GM23248 (cell line): ENCODE measurements at places on chromosomes 12 and 14. TPM values are rescaled to one million over a fixed set of nuclear protein-coding genes. Genes with fewer than 3 reads are reported as not detected.

GRCh38 chr14:73313151-73313550 lies 75.8 kb downstream of the PAPLN start:
- H3K4me3 ChIP-seq = no peak overlapping the region
- H3K27me3 ChIP-seq = no peaks in the 10 kb centered on the region
- no peak for DNase-seq

GRCh38 chr14:91893007-91893406 lies 25.7 kb upstream of the TC2N start:
- 0 out of 2 replicates have a peak overlapping the region, but pooled peaks have one; percentile 20 for H3K27ac ChIP-seq
- H3K36me3 ChIP-seq = peaks cover 20% of the 10 kb centered on the region
- no peaks in the 10 kb centered on the region for H3K27me3 ChIP-seq
- H3K4me3 ChIP-seq = no peak overlapping the region
- H3K4me1 ChIP-seq = peaks cover 25% of the 10 kb centered on the region

DNA sequence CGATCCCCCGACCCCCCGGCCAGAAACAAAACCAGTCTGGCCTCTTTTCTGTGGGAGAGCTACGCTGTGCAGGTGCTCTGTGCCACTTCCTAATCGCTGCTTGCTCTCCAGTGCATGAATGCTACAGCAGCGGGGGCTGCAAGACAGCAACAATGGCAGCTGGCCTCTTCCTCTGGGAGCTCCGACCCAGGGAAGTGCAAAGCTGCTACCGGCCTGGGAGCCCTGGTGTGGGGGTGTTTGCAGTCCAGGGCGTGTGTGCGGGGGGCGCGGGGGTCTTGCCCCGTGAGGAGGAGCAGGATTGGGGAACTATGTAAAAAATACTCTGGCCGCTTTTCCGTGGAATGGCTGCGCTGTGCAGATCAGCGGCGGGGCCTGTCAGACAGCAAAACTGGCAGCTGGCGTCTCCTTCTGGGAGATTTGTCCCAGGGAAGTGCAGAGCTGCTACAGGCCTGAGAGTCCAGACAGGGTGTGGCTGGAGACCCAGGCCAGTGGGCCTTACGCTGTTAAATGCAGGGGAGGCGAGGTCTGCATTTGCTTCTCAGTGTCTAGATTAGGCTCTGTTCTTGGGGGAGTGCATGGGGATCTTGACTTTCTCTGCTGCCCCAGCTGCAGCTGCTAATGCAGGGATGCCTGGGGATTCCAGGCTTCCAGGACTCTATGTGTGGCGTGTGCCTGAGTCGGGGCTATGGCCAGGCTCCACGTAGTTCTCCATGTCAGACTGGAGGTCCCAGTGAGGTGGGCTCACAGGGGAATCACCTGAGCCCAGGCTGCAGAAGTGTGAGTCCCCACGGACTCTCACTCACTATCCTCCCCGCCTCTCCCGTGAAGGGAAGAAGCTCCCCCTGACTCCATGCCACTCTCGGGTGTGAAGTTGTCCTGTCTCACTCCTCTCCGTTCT lies 344.5 kb downstream of the AEBP2 start:
- no peaks in the 10 kb centered on the region for H3K27me3 ChIP-seq
- no peak overlapping the region for H3K27ac ChIP-seq
- peaks cover 3% of the 10 kb centered on the region for H3K4me1 ChIP-seq
- H3K36me3 ChIP-seq = no peaks in the 10 kb centered on the region
- DNase-seq = no peak
- no peak overlapping the region for H3K4me3 ChIP-seq

DNA sequence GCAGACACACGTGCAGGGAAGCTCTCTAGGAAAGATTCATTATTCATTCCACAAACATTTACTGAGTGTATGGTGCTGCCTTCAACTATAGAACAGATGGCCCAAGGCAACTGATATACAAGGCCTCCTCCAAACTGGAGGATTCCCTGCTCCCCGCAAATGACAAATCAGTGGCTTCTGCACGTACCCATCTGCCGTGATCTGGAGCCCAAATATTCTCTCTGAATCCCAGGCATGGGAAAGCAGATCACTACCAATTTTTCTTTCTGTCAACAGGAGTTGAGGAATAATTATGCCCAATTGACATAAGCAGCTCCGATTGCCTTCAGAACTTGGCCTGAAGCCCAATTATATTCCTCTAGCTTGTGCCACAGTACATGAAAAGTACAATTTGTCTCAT lies 174.2 kb upstream of the CCDC196 start:
- H3K4me3 ChIP-seq = no peak overlapping the region
- H3K27me3 ChIP-seq = no peaks in the 10 kb centered on the region
- no peak for DNase-seq
- no peaks in the 10 kb centered on the region for H3K36me3 ChIP-seq
- no peaks in the 10 kb centered on the region for H3K4me1 ChIP-seq

Gene KRT3
- not detected in 2 replicates for total RNA-seq

DNA sequence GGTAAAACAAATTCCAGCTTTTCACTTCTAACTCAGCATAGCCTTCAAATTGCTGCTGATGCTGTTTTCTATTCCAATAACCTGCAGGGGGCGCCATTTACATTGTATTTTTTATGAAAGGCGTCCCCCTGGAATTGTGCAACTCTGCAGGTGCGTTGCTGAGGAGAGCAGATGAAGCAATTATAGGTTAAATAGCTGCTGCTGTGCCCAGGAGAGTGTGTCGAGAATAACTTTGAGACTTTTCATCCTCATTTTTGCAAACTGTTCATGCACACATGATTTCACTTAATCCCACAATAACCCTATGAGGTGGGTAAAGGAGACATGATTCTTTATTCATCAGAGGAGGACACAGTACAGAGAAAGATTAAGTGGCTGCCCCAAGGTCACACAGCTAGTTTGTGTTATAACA lies 75.7 kb downstream of the MYRFL start:
- no peaks in the 10 kb centered on the region for H3K36me3 ChIP-seq
- no peaks in the 10 kb centered on the region for H3K27me3 ChIP-seq
- peak; percentile 77 for DNase-seq

Gene ATL1
- 10.5 and 10.8 TPM in 2 replicates for total RNA-seq

Gene FGD4
- 3.4 and 3.5 TPM in 2 replicates for total RNA-seq

GRCh38 chr14:104222396-104223036 lies 84.1 kb downstream of the KIF26A start:
- H3K4me3 ChIP-seq = no peak overlapping the region
- H3K27me3 ChIP-seq = no peaks in the 10 kb centered on the region
- no peak for DNase-seq
- no peaks in the 10 kb centered on the region for H3K4me1 ChIP-seq
- H3K27ac ChIP-seq = no peak overlapping the region
- no peaks in the 10 kb centered on the region for H3K36me3 ChIP-seq

Gene CLEC4C
- total RNA-seq = not detected in 2 replicates

Gene CLEC4E
- total RNA-seq = not detected in 2 replicates

DNA sequence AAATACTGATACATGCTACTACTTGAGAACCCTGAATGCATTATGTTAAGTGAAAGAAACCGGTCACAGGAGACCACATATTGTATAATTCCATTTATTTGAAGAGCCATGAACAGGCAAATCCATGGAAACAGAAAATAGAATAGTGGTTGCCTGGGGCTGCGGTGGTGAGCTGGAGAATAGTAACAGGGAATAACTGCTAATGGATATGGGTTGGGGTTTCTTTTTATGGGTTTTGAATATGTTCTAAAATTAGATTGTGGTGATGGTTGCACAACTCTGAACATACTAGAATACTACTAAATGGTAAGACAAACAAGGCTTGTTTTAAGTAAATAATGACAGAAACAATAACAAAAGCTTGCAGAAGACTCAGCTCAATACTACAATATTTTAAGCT lies 293.0 kb downstream of the BTG1 start:
- no peaks in the 10 kb centered on the region for H3K36me3 ChIP-seq
- H3K27ac ChIP-seq = no peak overlapping the region
- H3K4me1 ChIP-seq = no peaks in the 10 kb centered on the region
- no peak for DNase-seq

GRCh38 chr14:67400434-67400833 lies 11.5 kb downstream of the PLEK2 start:
- DNase-seq = no peak
- no peak overlapping the region for H3K4me3 ChIP-seq
- H3K4me1 ChIP-seq = peaks cover 15% of the 10 kb centered on the region
- H3K36me3 ChIP-seq = no peaks in the 10 kb centered on the region

- H3K27ac ChIP-seq = no peak overlapping the region
- H3K4me3 ChIP-seq = no peak overlapping the region
- no peaks in the 10 kb centered on the region for H3K27me3 ChIP-seq
Measured at GRCh38 chr12:90826036-90826435, 128.9 kb downstream of the CCER1 start.

GRCh38 chr12:51441583-51441982 lies 17.0 kb downstream of the SLC4A8 start:
- H3K4me1 ChIP-seq = peaks cover 17% of the 10 kb centered on the region
- no peaks in the 10 kb centered on the region for H3K27me3 ChIP-seq
- H3K27ac ChIP-seq = peak overlapping the region; percentile 76

Gene DCN
- total RNA-seq = 432 and 441 TPM in 2 replicates

Gene DPPA3
- not detected in 2 replicates for total RNA-seq

DNA sequence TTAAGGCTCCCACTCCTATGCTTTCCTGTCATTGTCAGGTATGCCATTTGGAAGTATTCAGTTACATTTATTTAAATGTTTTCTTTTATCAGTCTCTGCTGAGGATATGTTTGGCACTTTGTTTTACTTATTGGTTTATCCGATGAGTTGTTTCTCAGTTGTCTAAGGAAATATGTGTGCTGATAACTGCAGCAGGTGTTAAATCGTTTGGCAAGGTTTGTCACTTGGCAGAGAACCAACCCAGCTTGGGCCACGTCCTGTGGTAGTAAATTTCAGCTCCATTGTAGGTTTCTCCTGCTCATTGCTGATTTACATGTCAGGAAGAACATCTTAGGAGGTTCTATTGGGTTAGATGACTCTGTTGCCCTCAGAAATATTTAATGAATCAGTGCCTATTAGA lies 22.0 kb upstream of the MGST1 start:
- H3K36me3 ChIP-seq = no peaks in the 10 kb centered on the region
- no peaks in the 10 kb centered on the region for H3K27me3 ChIP-seq
- peaks cover 18% of the 10 kb centered on the region for H3K4me1 ChIP-seq
- H3K27ac ChIP-seq = no peak overlapping the region

- H3K27me3 ChIP-seq = no peaks in the 10 kb centered on the region
- no peak overlapping the region for H3K27ac ChIP-seq
- H3K36me3 ChIP-seq = peaks cover 25% of the 10 kb centered on the region
- no peak for DNase-seq
Measured at GRCh38 chr12:123516216-123516780, 17.2 kb downstream of the RILPL1 start.

GRCh38 chr12:6834254-6834653 lies 6.0 kb downstream of the P3H3 start:
- no peak overlapping the region for H3K27ac ChIP-seq
- H3K4me1 ChIP-seq = peaks cover 8% of the 10 kb centered on the region; the same call in 1 of the 2 replicates
- peaks cover 12% of the 10 kb centered on the region; the same call in 1 of the 2 replicates for H3K36me3 ChIP-seq
- H3K27me3 ChIP-seq = no peaks in the 10 kb centered on the region
- no peak for DNase-seq
- H3K4me3 ChIP-seq = no peak overlapping the region

DNA sequence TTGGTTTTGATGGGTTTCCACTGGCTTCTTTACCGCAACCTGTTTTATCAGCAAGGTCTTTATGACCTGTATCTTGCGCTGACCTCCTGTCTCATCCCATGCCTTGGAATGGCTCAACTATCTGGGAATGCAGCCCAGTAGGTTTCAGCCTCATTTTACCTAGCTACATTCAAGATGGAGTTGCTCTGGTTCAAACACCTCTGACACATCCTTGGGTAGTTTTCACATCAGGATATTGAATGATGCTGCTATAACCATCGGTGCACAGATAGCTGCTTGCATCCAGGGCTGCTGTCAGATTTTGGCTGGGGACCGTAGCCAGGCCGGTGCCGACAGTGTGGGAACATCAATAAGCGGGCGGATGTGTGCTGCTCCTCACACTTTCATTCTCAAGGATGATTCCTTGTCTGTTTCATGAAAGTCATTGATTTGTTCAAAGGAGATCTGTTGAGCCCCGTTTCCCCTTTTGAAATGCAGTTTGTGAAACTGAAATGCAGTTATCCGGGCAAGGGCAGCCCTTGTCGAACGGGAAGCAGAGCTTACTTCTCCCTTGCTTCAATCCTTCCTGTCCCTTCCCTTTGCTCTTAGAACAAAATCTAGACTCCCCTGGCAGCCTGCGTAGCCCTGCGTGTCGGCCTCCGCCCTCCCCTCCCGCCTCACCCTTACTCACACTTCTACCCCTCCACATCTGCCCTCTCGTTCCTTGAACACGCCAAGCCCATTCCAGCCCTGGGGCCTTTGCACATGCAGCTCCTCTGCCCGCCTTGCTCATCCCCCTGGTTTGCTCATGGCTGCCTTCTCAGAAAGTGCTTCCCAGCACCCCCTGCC lies 49.2 kb upstream of the NCOR2 start:
- H3K27ac ChIP-seq = no peak overlapping the region
- no peak overlapping the region for H3K4me3 ChIP-seq
- peaks cover 13% of the 10 kb centered on the region for H3K4me1 ChIP-seq

GRCh38 chr12:41881891-41882805 lies 262.5 kb downstream of the GXYLT1 start:
- H3K27ac ChIP-seq = no peak overlapping the region
- DNase-seq = no peak
- H3K27me3 ChIP-seq = no peaks in the 10 kb centered on the region
- H3K4me1 ChIP-seq = no peaks in the 10 kb centered on the region

Gene BBS10
- 13.9 and 15.8 TPM in 2 replicates for total RNA-seq

GRCh38 chr12:62789851-62790250 lies 145.1 kb downstream of the PPM1H start:
- H3K36me3 ChIP-seq = no peaks in the 10 kb centered on the region
- H3K27me3 ChIP-seq = no peaks in the 10 kb centered on the region
- DNase-seq = no peak
- H3K27ac ChIP-seq = no peak overlapping the region
- H3K4me3 ChIP-seq = no peak overlapping the region

DNA sequence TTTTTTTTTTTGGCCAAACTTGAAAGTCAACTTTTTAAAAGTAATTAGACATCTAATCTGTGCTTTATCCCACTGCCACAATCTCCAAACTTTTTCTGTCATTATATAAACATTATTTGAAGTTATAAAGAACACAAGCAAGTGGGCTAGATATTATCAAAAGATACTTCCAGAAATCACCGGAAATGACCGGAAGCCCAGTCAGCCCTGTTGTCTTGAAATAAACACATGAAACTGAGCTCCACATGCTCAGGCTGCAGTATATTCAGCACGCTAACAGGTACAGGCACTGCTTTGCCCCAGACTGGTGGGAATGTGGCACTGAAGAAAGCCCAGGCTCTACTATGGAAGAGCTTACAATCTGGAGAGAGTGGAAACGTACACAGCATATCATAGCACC lies 158.9 kb upstream of the PLEKHG7 start:
- H3K27me3 ChIP-seq = no peaks in the 10 kb centered on the region
- no peak overlapping the region for H3K27ac ChIP-seq
- peaks cover 13% of the 10 kb centered on the region for H3K4me1 ChIP-seq
- H3K4me3 ChIP-seq = no peak overlapping the region
- no peaks in the 10 kb centered on the region for H3K36me3 ChIP-seq
- DNase-seq = no peak

- H3K27me3 ChIP-seq = peaks cover 16% of the 10 kb centered on the region
- no peaks in the 10 kb centered on the region for H3K4me1 ChIP-seq
- no peaks in the 10 kb centered on the region for H3K36me3 ChIP-seq
- DNase-seq = peak; percentile 9
- no peak overlapping the region for H3K27ac ChIP-seq
Measured at GRCh38 chr12:32891956-32892355, 4.6 kb downstream of the PKP2 start.

GRCh38 chr12:52670961-52671360 lies 9.2 kb downstream of the KRT1 start:
- no peak overlapping the region for H3K4me3 ChIP-seq
- DNase-seq = no peak
- no peaks in the 10 kb centered on the region for H3K36me3 ChIP-seq
- H3K27ac ChIP-seq = no peak overlapping the region
- H3K27me3 ChIP-seq = peaks cover 47% of the 10 kb centered on the region

Gene SUOX
- total RNA-seq = 10.2 and 19.1 TPM in 2 replicates

Gene ANKRD33
- not detected in 2 replicates for total RNA-seq

Gene GNPNAT1
- total RNA-seq = 58.9 and 64.1 TPM in 2 replicates
